ENCODE measurements at places on chromosomes 7 and 10. TPM values are rescaled to one million over a fixed set of nuclear protein-coding genes. Genes with fewer than 3 reads are reported as not detected.

The ASB10 gene
- not detected for total RNA-seq

The TAS2R3 gene
- 2.1 TPM for total RNA-seq

The GDF2 gene
- not detected for total RNA-seq

The FAM171A1 gene
- total RNA-seq: 4.3 TPM

The ENTPD1 gene
- total RNA-seq: under 0.01 TPM

The SPOCK2 gene
- under 0.01 TPM for total RNA-seq

The CRPPA gene
- total RNA-seq: 2.5 TPM

The HOXA7 gene
- total RNA-seq: 1.9 TPM

The CREB5 gene
- total RNA-seq: 2.7 TPM

The GOLGA7B gene
- total RNA-seq: 6.9 TPM

The RGS10 gene
- 85.1 TPM for total RNA-seq

The IL15RA gene
- total RNA-seq: under 0.01 TPM

The CHN2 gene
- total RNA-seq: 2.4 TPM

The SOSTDC1 gene
- not detected for total RNA-seq

The EN2 gene
- total RNA-seq: 1.0 TPM

The ZNF804B gene
- not detected for total RNA-seq

The PDZD7 gene
- 2.5 TPM for total RNA-seq

The SPDYE16 gene
- total RNA-seq: not detected

The CPXM2 gene
- total RNA-seq: 4.7 TPM

The RGR gene
- 0.67 TPM for total RNA-seq

The SLC39A12 gene
- 0.69 TPM for total RNA-seq

The AASS gene
- total RNA-seq: 44.9 TPM

The SEC24C gene
- 47.6 TPM for total RNA-seq

The PDE6C gene
- not detected for total RNA-seq

The FAM25A gene
- not detected for total RNA-seq

The AHR gene
- 181 TPM for total RNA-seq

The RUFY2 gene
- total RNA-seq: 25.8 TPM

The NEURL1 gene
- under 0.01 TPM for total RNA-seq

The SUN3 gene
- total RNA-seq: 0.67 TPM

The TFPI2 gene
- total RNA-seq: 3.4 TPM

The MLXIPL gene
- not detected for total RNA-seq

The ZMIZ1 gene
- total RNA-seq: 22.4 TPM

The MRC1 gene
- under 0.01 TPM for total RNA-seq

The MKI67 gene
- total RNA-seq: 43.0 TPM

The DMBT1 gene
- not detected for total RNA-seq

The GRID1 gene
- not detected for total RNA-seq

The ACTL6B gene
- not detected for total RNA-seq

The ZNF365 gene
- 2.9 TPM for total RNA-seq

The JCAD gene
- under 0.01 TPM for total RNA-seq

The TAS2R4 gene
- 1.00 TPM for total RNA-seq

The PON3 gene
- 1.8 TPM for total RNA-seq

The SVOPL gene
- not detected for total RNA-seq

The CFAP69 gene
- 1.00 TPM for total RNA-seq

The PHYHIPL gene
- total RNA-seq: not detected

The HTRA1 gene
- total RNA-seq: 84.3 TPM

The TBXAS1 gene
- 6.0 TPM for total RNA-seq

The STAMBPL1 gene
- 21.3 TPM for total RNA-seq

The PRKAR2B gene
- total RNA-seq: 9.0 TPM

The SMKR1 gene
- not detected for total RNA-seq

The NKX1-2 gene
- under 0.01 TPM for total RNA-seq

The CALML3 gene
- not detected for total RNA-seq

The LMOD2 gene
- not detected for total RNA-seq
